ENCODE measurements at places on chromosomes 2 and 18.
A peak's percentile ranks its signal among the peaks of the same experiment; 100 is the strongest.

- no peak for DNase-seq
Measured at GRCh38 chr18:8773980-8774379, 68.6 kb downstream of the MTCL1 start.

DNA sequence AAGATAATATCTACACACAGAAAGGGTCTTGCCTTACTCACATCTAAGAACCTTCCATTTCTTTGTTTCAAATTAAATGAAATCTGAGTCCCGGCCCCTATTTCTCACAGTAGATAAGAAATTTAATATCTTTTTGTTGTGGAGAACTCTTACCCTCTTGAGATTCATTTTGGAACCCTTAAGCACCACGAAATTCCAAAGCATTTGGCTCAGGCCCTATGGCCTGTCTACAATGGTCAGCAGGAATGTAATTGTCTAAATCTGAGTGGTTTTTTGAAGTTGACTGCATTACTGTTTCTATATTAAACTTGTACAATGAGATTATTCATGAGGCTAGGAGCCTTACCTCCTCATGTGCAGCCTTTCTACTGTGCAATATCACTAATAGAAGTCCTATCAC is 723.3 kb downstream of the TSN start:
- no peak for DNase-seq

DNA sequence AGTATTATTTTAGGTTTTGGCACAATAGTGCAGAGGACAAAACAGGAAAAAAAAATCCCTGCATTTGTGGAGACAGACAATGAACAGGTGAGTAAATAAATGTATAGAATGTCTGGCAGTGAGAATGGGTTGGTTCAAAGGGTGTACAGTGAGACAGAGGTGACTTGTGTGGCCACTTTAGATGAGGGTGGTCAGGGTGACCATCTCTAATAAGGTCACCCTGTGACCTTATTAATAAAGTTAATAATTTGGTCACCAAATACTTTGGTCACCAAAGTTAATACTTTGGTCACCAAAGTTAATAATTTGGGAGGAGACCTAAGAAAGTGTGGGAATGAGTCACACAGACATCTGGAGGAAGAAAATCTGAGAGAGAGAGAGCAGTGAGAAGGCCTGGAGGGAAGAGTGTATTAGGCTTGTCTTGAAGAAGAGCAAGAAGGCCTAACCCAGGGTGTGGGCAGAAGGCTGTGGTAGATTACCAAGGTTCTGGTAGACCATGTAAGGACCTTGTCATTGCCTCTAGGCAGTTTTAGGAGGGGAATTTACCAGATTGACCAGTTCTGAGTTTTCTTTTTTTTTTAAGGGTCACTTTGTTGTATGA is 1368.4 kb upstream of the CELF4 start:
- DNase-seq, result no peak

DNA sequence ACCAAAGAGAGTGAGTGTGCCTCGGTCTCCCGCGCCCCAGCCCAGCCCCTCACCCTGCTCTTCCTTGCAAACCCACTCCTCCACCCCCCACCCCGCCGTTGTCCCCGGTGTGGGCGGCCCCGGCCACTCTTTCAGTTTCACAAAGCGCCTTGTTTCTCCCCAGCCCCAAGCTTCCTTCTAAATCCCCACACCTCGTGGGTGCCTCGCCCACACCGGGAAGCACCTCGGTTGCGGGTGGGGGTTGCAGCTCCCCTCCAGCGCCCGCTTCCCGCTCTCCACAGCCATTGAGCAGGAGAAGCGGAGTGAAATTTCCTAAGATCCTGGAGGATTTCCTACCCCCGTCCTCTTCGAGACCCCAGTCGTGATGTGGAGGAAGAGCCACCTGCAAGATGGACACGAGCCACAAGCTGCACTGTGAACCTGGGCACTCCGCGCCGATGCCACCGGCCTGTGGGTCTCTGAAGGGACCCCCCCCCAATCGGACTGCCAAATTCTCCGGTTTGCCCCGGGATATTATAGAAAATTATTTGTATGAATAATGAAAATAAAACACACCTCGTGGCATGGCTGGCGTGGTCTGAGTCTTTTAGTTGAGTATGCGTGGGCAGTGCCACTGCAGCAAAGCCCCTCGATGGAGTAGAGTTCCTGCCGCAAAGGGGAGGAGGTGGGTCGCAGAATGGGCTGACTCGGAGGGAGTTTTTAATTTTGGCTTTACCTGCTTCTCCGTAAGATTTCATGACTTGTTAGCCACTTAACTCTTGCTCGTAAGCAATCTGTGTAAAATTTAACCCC is 848 bp downstream of the TMSB10 start:
- peak; percentile 39 for DNase-seq

GRCh38 chr2:108305901-108306300 is 17.2 kb downstream of the SULT1C2 start:
- DNase-seq, result no peak

- DNase-seq, result no peak
Measured at GRCh38 chr18:9961041-9961440, 47.2 kb downstream of the VAPA start.

DNA sequence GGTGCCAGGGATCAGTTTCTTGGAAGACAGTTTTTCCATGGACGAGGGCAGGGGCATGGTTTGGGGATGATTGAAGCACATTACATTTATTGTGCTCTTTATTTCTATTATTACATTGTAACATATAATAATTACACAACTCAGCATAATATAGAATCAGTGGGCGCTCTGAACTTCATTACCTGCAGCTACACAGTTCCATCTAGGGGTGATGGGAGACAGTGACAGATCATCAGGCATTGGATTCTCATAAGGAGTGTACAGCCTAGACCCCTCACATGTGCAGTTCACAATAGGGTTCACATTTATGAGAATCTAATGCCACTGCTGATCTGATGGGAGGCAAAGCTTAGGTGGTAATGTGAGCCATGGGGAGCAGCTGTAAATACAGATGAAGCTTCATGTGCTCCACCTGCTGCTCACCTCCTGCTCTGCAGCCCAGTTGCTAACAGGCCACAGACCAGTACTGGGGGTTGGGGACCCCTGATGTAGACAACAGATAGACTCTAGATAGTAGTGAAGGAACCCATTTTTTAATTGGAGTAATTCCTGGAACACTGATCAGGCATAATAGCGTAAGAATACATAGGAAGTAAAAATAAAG is 41.5 kb upstream of the MC4R start:
- DNase-seq, result peak; percentile 8

- no peak for DNase-seq
Measured at GRCh38 chr18:62372156-62372555, 47.0 kb downstream of the TNFRSF11A start.

DNA sequence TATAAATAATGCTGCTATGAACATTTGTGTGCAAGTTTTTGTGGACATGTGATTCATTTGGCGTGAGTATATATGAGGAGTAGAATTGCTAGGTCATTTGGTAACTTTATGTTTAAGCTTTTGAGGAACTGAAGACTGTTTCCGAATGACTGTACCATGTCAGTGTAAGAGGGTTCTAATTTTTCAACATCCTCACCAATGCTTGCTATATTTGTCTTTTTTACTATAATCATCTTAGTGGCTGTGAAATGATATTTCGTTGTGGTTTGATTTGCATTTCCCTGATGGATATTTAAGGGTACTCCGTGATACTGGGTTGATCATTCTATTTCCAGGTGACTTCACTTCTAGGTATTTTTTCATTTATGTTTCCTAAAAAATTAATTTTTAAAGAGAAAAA is 241.1 kb downstream of the BCL2 start:
- no peak for DNase-seq

DNA sequence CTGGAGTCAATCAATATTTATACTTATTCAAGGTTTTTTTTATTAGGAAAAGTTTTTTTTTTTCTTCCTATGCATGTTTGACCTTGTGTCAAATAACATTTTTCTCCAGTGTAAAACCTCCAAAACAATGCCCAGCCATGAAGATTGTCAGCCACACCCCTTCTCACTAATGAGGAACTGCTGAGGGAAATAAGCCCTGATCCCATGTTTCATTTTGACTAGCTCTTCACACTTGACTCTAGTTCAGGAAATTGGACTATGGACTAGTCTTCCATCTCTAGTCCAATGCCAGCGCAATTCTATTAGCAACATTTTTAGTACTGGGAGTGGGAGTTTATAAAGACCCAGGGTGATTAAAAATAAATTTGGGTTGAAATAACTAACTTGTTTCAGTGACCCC is 275.6 kb upstream of the CXCR4 start:
- DNase-seq, result no peak

GRCh38 chr2:174683392-174683759 is 80.9 kb downstream of the CHRNA1 start:
- DNase-seq, result peak; percentile 42

DNA sequence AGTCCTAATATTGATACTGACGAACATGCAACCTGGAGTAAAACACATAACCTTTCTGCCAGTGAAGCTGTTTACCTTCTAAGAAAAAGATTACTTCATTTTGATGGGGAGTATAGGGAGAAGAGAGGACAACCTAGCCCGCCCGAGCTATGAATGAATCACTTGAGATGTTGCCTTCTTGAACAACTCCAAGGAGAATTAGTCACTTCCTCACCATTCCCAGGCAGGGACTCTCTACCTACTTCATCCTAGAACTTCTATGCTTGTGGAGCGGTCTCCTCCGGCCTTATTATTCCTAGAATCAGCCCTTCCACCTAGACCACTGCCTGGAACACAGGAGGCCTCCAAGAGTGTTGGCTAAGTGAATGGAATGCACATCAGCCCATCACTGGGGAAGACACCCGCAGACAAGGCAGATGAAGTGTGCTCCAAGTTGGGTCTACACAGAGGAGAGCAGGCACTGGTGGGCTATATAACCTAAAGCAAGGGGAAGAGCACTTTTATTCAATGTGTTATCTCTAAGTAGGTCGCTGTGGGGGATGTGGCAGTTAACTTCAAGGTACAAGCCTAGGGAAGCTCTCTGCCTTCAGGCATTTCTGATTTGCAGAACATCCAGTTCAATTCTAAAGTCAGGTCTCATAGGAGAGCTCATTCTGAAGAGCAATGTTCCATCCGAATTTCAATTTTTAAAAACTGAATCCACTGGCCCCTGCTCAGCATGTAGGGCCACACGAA is 57.4 kb downstream of the STK39 start:
- DNase-seq, result no peak

DNA sequence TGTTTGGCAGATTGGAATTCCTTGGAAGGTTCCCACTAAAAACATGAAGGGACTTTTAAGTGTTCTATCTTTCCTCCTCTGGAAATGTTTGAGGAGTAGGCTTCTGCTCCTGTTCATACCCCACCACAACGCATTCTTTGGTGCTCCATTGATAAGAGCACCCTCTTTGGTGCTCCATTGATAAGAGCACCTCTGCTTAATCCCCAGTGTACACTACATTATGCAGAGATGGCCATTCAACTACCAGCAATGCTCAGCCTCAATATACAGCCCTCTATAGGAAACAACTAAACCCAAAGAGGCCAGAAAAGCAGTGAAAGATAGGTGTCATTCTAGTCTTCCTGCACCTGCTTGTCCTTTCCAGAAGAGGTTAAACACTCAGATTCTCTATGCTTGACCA is 1.8 kb upstream of the CHAC2 start:
- no peak for DNase-seq

DNA sequence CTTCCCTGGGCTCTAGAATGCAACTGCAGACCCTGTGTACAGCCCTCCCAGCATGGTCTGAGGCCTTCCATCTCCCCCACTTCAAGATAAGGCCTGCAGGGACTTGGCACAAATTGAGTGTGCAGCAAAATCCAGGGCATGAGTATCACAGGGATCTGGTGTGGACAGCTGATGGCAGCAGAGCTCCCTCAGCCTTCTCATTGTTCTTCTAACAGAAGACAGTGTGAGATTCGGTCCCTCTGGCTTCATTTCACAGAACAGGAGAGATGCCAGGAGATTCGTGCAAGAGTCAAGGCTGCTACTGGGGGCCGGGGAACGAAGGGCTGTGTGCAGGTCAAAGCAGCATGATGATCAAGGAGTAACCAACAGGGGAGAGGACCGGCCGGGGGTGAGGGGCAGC is 85.8 kb downstream of the UXS1 start:
- no peak for DNase-seq

GRCh38 chr2:68187329-68187728 is 29.6 kb downstream of the PNO1 start:
- no peak for DNase-seq

DNA sequence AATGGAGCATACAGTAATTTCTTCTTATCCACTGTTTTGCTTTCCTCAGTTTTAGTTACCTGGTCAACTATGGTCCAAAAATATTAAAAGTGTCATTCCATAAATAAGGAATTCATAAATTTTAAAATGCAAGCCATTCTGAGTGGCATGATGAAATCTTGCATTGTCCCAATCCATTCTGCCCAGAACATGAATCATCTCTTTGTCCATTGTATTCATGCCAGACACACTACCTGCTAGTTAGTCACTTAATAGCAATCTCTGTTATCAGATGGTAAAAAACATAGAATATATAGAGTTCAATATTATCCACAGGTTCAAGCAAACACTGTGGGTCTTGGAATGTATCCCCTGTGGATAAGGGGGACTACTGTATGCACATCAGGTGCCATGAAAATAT is 872.2 kb upstream of the NXPH2 start:
- no peak for DNase-seq

GRCh38 chr2:10919410-10919770 is 7.7 kb downstream of the KCNF1 start:
- DNase-seq, result no peak

DNA sequence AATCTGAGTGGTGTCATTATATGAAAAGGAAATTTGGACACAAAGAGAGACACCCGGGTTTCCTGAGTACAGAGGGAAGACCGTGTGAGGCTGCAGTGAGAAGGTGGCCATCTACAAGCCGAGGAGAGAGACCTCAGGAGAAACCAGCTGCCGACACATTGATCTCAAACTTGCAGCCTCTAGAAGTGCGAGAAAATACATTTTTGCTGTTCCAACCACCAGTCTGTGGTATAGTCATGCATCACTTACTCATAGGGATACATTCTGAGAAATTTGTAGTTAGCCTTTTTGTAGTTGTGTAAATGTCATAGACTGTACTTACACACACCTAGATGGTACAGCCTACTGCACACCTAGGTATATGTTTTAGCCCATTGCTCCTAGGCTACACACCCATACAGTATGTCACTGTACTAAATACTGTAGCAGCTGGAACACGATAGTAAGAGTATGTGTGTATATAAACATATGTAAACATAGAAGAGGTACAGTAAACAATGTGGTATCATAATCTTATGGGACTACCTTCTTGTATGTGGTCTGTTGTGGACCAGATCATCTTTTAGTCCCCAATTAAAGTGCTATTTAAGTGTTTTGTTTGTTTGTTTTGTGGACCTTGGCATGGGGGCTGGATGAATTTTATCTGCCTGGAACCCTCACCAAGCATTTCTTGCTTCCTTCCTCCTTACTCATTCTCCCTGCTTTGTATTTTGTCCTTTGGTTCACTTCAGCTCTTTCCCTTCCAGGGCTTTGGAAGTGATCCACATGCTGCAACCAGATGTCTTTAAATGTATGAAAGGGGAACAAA is 38.3 kb upstream of the SESTD1 start:
- DNase-seq, result no peak

GRCh38 chr18:4068552-4069158 is 386.5 kb downstream of the DLGAP1 start:
- peak; percentile 67 for DNase-seq

All from iPS-NIHi11 (cell line).